Effector memory CD4-positive, alpha-beta T cell (primary cell): ENCODE measurements at places on chromosomes 3 and 15.

DNA sequence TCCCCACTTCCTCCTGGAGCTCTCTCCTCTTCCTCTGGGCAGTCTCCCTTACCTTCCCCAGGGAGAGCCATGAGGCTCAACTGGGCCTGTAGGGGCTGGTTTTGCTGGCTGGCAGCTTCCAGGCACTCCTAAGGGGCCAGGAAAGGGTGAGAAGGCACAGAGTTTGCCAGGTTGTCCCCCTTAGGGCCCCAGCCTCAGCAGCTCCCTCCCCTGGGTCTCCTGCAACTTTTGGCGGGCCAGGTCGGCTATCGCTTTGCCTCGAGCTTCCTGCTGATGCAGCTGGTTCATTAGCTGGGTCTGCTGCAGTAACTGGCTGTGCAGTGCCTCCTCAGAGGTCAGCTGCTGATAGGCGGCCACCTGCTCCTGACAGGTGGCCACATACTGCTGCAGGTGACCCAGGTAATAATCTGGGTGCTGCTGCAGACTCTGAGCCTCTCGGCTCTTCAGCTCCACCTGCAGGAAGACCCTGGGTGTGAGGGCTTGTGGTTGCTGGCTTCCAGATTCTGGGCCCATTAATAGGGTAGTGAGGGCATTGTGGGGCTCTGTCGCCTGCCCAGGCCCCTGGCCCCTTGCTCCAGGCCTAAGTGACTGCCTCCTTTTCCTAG is 29.7 kb upstream of the OR4F6 start:
- no peak for DNase-seq

GRCh38 chr3:51311055-51311454 is 74.0 kb upstream of the MANF start:
- DNase-seq, result no peak

- no peak for DNase-seq
Observed at GRCh38 chr3:31369637-31370379, 162.9 kb upstream of the STT3B start.

- DNase-seq, result no peak
Observed at GRCh38 chr3:98733053-98733811, 29.9 kb upstream of the ST3GAL6 start.

GRCh38 chr3:113783463-113783862 is 36.6 kb downstream of the ATP6V1A start:
- no peak for DNase-seq

DNA sequence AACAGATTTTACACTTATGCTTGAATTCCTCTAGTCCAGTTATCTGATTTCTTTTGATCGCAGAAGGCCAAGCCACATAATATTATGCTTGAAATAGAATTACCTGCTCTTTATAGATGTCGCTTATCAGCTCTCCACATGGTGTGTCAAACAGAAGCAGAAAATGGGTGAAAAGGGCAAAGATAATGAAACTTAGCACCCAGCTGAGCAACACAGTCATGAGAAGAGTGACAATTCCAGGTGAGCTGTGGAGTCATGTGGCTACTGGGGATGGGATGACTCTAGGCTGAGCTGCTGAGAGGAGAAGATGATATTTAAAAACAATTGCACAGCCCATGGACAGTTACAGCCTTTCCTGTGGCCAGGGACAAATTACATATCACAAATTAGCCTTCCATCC is 398.7 kb upstream of the PDZRN3 start:
- no peak for DNase-seq

GRCh38 chr15:22933641-22934061 is 46.5 kb downstream of the CYFIP1 start:
- no peak for DNase-seq

GRCh38 chr3:4235690-4236089 is 67.5 kb upstream of the SETMAR start:
- DNase-seq, result no peak
